Caki2 (cell line): ENCODE measurements at places on chromosomes 4 and X.

- no peak for DNase-seq
Observed at GRCh38 chrX:66328950-66329596, 165.0 kb downstream of the HEPH start.

DNA sequence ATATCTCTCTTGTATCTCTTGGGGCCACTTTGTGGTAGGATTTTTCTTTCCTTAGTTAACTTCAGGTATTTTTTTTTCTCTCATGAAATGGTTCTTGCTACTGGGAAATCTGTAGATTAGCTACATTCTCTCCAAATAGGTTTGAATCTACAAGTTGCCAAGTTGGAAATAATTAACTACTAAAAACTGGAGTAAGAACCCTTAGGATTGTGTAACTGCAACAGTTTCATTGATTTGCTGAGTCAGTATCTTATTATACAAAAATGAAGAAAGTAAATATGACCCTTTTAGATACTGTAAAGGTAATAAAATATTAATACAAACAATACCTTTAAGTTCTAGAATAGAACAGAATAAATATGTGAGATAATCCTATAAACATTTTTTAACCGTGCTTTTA, 327.9 kb downstream of the CXXC4 start:
- no peak for DNase-seq

GRCh38 chr4:126242679-126243390, 928.1 kb downstream of the FAT4 start:
- no peak for DNase-seq

DNA sequence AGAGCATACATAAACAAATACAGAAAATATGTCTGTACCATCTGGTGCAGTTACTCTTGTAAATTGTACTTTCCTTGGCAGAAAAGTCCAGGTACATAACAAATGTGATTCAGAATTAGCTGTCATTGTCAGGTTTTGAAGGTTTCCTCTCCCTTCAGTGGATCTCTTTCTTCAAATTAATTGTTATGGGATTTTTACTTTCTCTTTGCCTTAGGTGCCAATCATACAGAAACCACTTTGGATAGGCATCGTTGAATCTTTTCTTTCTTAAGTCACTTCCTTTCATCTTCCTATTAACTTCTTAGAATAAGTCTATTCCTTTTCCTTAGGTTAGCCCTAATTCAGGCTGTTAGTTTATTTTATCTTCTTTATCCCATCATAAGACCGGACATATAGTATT, 1992.1 kb upstream of the IGFBP7 start:
- no peak for DNase-seq

DNA sequence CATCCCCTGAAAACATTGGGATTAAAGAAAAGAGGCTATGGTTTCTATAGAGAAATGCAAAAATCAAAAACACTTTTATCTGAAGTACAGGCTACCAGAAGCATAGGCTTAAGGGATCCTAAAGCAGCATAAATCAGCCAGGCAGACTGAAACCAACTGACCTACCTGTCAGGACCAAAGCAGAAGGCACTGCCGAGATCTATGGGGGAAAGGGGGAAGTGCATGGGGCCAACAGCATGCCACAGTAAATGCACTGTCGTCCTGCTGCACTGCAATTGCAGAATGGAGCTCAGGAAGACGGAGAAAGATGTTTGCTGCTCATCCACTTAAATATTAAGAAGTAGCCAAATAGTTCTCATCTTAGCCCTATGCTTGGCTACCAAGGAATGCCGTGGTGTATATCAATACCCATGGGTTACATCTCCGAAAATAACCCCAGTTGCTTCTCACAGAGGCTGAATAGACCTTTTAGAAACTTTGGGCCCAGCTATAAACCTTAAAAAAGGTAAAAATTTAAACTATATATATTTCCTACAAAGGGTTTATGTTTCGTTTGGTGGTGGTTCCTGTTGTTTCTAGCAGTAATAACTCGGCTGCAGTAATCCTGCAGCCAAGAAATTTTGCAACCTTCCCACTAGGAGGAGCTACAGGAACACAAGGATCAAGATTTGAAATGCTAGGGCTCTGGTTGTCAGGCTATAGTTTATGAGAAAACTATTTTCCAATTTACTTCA, 312.2 kb upstream of the DIAPH2 start:
- peak; percentile 25 for DNase-seq

DNA sequence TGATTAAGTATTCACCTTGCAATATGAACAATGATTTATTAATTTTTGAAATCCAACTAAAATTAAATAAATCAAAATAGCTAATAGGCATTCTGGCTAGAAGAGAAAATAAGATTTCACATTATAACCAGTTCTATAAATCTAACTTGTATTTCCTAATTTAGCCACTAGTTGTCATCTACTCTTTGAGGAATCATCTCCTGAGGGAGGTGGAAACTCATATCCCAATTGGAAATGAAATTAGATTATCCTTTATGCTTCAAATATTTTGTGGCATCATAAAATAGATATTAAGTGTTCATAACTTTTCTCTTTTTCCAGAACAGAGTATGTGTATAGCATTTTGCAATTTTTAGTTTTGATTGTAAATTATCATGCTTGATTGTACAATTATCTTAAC, 558.5 kb upstream of the DIAPH2 start:
- DNase-seq: no peak

DNA sequence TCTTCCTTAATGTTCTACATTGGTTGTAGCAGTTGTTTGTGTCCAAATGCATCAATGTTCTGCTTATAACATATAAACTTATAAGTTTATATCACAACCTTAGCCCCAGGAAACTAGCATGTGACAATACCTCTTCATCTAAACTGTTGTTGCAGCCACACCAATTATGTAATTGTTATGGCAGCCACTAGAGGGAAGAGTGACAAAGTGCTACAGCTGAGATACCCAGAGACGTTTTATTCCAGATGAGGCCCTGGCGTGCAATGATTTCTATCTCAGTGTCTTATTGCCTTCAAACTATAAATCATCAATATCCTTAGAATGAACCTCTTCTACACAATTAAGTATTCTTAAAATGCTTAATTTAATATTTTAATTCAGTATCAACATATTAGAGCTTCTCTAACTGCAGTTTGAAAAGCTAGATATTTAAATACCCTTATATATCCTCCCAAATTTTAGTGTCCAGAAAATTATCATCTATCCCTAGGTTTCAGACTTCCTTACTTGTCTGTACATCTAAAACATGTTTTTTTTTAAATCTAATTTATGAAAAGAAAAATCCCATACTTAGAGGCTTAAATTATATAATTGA, 171.6 kb downstream of the PCDH10 start:
- peak; percentile 16 for DNase-seq

DNA sequence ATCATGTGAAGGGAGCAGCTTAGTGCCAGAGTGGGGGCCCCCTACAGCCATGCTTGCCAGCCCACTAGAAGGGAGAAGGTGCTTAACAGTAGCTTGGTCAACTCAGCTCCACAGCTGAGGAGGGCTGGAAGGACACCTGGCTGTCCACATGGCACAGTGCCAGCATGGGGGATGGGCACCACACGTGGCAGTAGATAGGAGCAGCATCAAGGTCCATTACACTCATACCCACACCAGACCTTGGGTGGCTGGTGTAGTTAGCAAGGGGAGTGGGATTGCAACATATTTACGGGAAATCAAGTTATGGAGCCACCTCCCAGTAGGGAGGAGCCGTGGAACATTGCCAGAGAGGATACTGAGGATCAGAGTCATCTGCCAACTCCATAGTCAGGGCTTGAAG, 37.9 kb upstream of the SLC4A4 start:
- DNase-seq: no peak

GRCh38 chrX:139759637-139760036, 51.7 kb upstream of the MCF2 start:
- peak; percentile 16 for DNase-seq

DNA sequence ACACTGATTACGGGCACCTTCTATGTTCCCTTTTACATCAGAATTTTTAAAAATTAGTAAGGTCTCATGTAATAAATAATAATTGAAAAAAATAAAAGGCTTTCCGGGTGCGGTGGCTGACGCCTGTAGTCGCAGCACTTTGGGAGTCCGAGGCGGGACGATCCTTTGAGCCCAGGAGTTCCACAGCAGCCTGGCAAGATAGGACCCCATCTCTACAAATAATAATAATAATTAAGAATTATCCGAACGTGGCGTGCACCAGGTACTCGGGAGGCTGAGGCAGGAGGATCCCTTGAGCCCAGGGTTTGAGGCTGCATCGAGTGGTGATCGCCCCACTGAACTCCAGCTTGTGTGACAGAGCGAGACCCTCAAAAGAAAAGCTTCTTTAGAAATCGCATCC, 771 bp upstream of the LAMTOR3 start:
- DNase-seq: no peak

DNA sequence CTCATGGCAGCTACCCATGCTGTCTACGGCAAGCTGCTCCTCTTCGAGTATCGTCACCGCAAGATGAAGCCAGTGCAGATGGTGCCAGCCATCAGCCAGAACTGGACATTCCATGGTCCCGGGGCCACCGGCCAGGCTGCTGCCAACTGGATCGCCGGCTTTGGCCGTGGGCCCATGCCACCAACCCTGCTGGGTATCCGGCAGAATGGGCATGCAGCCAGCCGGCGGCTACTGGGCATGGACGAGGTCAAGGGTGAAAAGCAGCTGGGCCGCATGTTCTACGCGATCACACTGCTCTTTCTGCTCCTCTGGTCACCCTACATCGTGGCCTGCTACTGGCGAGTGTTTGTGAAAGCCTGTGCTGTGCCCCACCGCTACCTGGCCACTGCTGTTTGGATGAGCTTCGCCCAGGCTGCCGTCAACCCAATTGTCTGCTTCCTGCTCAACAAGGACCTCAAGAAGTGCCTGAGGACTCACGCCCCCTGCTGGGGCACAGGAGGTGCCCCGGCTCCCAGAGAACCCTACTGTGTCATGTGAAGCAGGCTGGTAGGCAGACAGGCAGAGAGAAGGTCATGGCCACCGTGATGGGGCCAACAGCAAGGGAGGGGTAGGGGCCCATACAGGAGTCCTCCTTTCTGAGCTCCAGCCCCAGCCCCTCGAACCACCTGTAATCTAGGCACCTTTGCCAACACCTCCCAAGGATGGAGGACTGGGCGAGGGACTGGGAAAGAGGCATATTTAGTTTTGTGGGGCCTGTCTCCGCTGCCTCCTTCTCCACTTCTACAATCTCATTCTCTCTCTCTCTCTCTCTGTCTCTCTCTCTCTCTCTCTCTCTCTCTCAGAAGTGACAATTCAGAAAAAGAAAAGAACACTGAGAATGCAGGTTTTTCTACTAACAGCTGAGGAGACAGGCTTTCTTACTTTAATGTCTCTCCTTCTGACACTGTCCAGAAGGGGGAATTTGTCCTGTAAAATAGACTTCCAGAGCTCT, 4.7 kb upstream of the TSPYL2 start:
- no peak for DNase-seq
